ENCODE measurements at places on chromosomes 7 and 10.

DNA sequence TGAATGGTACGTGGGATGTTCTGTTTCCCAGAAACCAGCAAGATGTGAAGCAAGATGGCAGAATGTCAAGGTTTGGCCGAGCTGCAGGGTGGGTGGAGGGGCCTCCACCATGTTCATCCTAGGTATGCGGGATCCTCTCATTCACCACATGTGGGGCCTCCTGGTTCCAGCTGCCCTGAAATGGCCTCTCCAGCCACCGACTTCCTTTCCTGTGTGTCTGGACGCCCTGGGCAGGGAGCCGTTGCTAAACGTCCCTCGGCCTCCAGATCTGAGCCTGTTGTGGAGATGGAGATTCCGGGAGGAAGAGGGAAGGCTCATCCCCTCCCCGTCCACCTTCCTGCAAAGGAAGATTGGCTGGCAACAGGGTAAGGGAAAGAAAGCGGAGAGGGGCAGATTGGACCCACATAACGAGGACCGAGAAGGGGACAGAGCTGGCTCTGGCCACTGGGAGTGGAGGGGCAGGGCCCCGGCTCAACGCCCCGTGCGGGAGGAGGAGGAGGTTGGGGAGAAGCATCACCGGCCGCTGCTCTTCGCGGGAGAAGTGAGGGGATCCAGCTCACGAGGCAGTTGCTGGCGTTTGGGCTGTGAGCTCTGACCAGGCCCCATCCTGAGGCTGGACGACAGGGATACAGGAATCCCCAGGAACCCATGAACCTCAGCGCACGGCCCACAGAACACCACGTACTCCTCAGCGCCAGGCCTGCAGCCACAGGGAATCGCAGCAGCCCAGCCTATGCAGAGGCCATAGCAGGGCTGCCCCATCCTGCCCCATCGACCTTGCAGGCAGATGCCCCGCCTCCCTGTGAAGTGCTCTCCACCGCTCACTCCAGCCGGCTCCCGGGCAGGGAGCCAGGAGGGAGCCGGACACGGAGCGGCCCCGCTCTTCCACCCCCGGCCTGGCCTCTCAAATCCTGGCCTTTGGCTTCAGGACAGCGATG lies 98.3 kb downstream of the FOXL3 start:
- peak; percentile 11 for DNase-seq

GRCh38 chr10:60310740-60311139 lies 78.9 kb downstream of the ANK3 start:
- DNase-seq: no peak

DNA sequence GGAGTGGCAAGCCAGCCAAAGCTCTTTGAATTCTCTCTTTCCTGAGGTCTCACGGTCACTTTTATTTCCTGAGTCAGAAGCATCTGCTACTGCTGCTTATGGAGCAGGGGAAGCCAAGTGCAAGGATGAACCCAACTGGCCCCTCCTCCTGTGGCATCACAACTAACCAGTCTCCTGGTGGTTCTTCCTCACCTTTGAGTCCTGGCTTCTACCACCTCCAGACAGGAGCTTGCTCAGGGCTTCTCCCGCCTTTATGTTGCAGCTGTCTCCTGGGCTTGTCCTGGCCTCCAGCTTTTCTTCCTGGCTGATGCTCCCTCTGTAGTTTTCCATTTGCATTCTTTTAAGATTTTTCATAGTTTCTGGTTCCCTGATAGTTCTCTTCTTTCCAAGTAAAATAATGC lies 349.7 kb upstream of the NRP1 start:
- no peak for DNase-seq

DNA sequence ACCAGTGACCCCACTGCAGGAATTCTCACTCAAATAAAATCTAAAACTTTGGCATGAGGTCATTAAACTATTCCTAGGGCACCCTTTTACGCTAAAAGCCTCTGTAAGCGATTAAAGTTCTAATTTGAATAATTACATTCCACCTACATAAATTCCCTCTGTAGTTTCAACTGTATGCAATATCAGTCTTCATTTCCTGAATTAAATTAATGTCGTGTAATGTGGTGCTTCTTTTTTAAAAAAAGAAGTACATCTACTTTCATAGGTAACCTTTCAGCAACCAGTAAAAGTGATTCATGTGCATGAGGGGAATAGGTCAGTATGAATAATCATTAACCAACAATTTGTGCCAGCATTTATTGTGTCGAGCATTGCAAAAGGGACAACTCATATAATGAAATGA lies 44.7 kb downstream of the IMMP2L start:
- no peak for DNase-seq

- no peak for DNase-seq
Measured at GRCh38 chr7:85237721-85238120, 50.9 kb upstream of the SEMA3D start.

DNA sequence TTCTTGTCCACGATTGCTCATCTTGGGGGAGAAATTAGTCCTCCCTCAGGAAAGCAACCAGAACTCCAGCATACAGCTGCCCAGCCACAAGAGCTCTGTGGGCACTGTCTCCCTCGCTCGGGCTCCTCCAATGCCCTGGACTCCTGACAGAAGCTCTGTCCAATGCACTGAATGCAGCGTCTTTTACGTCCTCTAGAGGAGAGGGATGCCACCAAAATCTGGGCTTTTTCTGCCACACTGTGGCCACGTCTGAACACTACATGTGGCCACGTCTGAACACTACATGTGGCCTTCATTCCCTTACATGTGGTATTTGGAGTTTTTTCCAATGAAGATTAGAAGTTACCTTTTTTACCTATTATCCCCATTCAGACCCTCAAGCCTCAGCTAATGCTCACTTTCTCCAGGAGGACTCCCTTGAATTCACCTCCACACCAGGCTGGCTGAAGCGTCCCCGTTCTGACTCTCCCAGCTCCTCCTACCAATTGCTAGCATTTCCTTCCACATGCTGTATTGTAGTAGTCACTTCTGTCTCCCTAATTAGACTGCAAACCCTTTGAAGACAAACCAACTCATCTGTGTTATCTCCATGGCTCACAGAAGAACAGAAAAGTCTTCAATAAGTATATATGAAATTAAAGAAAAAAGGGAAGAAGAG lies 134.3 kb upstream of the PDE1C start:
- no peak for DNase-seq

DNA sequence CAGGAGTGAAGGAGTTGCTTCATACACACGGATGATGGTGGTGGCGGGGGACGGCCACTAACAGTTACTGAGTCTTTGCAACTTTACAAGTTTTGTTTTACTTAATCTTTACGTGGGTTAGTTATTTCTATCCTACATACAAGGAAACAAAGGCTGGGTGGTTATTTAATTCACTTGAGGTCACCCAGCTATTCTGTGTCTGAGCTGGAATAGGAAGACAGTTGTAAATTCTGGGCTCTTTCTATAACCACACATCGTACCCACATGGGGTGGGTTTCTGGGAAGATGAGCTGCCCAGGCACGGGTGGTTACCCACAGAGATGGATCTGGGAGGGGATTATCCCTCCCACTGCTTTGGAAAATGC lies 137.9 kb downstream of the ANLN start:
- DNase-seq: no peak

- DNase-seq: no peak
Measured at GRCh38 chr10:98246911-98247805, 20.8 kb downstream of the LOXL4 start.

DNA sequence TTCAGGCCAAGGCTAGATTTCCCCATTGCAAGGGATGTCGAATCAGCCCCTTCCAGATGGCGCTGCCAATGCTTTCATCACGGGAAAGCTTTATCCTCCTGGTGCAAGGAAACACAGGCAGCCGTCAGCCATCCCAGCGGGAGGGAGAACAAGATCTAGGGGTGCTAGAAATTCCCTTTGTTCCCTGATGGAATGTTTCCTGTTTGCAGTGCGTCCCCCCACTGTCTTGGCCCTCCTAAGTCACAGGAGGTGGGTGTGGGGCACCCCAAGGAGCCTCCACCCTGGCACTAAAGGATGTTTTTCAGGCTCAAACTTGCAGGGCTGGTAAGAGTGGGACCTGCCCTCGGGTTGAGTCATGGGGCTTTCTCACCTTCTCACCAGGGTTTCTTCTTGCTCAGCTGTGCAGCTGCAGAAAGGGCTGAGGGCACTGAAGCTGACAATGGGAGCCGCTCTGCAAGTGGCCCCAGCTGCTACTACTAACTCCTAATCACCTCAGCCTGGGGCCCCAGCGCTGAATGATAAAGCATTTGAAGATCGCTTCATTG lies 103.6 kb downstream of the PRPF18 start:
- no peak for DNase-seq

GRCh38 chr10:97013983-97014382 lies 171.8 kb downstream of the SLIT1 start:
- no peak for DNase-seq

DNA sequence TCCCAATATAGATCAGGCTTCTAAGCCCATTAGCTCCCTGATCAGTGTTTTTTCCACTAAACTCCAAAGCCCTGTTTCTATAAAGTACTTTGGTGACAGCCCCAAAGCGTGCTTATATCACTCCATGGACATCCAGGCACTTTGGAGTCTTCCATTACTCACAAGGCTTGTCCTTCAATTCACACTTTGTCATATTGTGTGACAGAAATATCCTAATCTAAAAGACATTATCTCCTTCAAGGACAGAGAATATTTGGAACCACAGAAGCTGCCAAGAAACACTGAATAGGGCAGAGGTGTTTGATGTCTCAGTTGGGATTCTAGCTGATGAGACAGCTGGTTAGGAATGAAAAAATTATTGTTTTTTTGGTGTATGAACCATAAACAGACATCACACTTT lies 18.4 kb downstream of the CYP2C19 start:
- no peak for DNase-seq

DNA sequence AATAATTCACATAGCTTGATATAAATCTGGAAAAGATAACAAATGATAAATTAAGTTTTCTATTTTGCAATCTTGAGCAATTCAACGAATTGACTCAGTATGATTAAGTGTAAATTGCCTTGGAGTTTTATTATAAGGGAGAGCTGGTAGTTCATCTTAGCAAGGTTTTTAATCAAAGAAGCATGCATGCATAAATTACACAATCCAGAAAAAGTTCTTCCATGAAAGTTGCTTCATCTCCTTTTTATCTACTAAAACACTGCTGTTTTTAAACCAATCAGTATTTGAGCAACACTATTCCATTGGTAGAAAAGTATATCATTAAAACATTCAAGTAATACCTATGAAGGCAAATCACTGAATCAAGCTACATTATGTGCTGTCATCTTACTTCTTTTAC lies 47.6 kb downstream of the POT1 start:
- no peak for DNase-seq

DNA sequence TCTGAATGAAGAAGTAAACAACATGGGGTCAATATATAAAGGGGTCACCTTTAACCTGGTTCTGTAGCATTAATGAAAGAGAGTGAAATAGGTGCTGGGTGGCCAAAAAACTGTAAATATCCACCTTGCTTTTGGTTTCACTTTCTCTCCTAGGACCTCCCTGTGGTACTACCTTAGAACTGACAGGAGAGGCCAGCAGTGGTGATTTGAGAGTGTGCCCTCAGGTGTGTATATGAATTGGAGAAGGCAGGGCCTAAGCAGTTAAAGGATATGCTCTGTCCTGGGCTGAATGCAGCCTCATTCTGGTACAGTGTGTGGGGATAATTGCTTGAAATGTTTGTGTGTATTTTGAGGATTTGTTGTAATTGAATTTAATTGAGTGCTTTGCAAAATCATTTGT lies 62.0 kb downstream of the BBS9 start:
- no peak for DNase-seq

GRCh38 chr10:121466424-121466823 lies 131.8 kb downstream of the FGFR2 start:
- DNase-seq: no peak

GRCh38 chr10:24305551-24306506 lies 96.9 kb downstream of the KIAA1217 start:
- no peak for DNase-seq

GRCh38 chr7:94355454-94355853 lies 39.2 kb upstream of the COL1A2 start:
- no peak for DNase-seq

DNA sequence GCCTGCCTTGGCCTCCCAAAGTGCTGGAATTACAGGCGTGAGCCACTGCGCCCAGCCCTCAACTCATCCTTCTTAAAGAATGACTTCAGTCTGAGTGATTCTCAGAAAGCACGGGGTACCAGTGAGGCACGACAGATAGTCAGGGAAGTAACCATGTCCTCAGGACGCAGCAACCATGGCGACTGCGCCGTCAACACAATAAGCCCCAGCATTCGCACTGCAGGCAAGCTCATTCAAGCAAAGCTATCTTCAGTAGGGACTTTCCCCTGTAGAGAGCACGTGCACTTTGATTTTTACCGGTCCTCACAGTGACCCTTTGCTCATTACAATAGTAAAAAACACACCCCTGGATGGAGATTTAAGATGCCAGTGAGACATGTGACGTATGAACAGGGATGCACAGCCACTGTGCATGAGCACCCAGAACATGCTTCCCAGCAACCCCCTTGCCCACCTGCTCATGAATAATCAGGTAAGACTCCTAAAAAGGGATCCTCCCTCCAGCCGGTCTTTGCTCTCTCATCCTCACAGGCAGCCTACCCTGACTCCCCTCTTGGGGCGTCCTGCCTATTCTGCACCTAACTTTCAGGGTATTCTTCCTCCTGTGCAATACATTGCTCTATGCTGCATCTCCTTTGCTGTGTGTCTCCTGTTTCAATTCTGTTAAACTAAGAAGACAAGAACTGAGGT lies 9.1 kb downstream of the WDR86 start:
- DNase-seq: no peak

DNA sequence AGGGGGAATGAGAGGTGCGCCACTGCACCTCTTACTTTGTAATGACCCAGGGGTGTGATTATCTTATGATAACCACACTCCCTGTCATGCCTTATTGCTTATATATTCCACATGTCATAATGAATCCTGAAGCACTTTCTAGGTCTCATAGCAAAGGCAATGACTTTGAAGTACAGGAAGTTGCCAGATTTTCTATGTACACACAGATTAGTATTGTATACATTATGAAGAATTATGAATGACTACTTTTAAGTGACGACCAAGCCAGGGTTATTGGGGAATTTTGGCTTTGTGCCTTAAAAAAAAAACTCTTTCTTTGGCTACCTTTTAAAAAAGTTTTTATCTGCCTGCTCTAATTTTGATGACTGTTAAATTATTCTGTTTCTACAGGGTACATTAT lies 269.6 kb downstream of the MDFIC start:
- DNase-seq: no peak

DNA sequence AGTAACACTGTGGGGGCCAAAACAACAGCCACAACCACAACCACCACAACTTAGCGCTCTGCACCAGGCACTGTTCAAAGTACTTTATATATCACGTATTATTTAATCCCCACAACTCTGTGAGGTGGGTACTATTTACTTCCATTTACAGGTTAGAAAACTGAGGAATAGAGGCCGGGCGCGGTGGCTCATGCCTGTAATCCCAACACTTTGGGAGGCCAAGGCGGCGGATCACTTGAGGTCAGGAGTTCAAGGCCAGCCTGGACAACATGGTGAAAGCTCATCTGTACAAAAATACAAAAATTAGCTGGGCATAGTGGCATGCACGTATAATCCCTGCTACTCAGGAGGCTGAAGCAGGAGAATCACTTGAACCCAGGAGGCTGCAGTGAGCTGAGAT lies 3.6 kb downstream of the DNAJC12 start:
- no peak for DNase-seq

DNA sequence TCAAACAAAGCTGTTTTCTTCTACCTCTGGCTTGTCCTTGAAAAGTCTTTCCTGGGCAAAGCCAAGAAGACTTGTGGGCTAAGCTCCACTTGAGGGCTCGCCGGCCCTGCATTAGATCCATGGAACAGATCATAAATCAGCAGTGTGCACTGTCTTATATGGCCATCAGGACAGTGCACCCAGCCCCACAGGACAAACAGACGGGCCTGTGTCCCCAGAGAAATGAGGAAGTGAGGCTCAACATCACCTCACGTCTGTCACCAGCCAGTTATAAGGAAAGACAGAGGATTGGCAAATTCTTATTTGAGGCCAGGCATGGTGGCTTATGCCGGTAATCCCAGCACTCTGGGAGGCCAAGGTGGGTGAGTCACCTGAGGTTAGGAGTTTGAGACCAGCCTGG lies 12.3 kb upstream of the IFT22 start:
- no peak for DNase-seq

Measured in activated T-cell treated with anti-CD3 and anti-CD28 coated beads, Interleukin-2, amount 50 U/mL, for 1 hour (primary cell).